PC-3 (cell line): ENCODE measurements at places on chromosomes 3 and 15. TPM values are rescaled to one million over a fixed set of nuclear protein-coding genes. Genes with fewer than 3 reads are reported as not detected.

The ASB14 gene
- total RNA-seq, result not detected in 2 replicates

GRCh38 chr3:176650478-176650877, 546.8 kb downstream of the TBL1XR1 start:
- peak; percentile 23 for DNase-seq

GRCh38 chr3:152742368-152743347, 92.3 kb upstream of the P2RY1 start:
- no peak for DNase-seq

DNA sequence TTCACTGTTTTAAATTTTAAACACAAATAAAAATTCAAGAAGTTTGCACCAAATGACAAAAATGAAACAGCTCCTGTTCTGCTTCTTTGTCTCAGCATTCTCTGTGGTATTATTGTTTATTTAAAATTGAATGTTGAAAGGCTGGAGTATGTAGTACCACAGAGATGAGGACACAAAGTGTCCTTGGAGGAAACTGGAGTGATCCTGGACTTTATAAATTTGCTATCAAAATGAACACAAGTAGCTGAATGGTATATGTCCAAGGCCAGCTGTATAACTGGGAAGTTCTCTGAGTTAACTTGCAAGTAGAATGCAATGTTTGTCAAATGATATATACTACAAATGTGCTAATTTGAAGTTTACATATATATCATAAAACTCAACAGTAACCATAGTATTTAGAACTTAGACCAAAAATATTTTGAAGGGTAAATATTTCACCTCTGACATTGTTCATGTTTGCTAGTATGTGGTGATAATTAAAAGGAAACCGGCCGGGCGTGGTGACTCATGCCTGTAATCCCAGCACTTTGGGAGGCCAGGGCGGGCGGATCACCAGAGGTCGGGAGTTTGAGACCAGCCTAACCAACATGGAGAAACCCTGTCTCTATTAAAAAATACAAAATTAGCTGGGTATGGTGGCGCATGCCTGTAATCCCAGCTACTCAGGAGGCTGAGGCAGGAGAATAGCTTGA, 12.3 kb downstream of the BTLA start:
- no peak for DNase-seq

DNA sequence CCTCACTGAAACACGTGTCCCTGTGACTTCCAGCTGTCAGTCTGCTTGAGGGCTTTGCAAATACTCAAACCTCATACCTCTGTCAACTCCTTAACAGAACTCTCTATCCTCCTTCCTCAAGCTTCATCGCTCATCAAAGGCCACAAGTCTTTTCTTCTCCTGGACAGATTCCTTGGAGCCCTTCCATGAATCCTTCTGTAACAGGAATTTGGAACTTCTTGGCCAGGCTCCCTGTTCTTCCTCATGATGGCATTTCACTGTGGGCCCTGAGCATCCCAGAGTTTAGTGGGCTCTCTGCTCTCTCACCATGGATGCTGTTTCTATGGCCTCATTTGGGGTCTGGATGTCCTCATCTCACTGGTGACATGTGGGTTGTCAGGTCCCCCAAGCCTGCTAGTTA, 105.0 kb upstream of the TLE3 start:
- no peak for DNase-seq

DNA sequence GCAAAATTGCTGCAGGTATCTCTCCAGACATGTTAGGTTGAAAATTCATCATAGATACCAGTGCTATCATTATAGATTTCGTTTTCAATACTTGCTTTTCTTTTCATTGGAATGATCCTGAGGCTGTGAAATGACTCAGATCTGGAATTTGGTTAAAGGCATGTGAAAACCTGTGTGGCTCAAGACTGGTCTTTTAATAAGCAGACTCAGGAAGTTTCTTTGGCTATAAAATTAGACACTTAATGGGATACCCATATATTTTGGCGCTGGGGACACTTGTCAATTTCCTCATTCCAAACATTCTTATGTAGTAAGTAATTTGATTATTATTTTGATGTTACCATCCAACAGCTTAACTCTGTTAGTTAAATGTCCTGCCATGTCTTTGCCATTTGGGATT, 1041.1 kb upstream of the GBE1 start:
- DNase-seq, result peak; percentile 57
